Posterior vena cava (tissue), 2 donors: ENCODE measurements at places on chromosomes 7 and 10. TPM values are rescaled to one million over a fixed set of nuclear protein-coding genes. Genes with fewer than 3 reads are reported as not detected.

The SFRP4 gene
- 197 TPM for total RNA-seq

- DNase-seq, result no peak
These were observed 380.7 kb downstream of the RPS24 start for GRCh38 chr10:78414380-78414779.

GRCh38 chr7:73482746-73483145, 39.3 kb downstream of the BAZ1B start:
- DNase-seq, result no peak

DNA sequence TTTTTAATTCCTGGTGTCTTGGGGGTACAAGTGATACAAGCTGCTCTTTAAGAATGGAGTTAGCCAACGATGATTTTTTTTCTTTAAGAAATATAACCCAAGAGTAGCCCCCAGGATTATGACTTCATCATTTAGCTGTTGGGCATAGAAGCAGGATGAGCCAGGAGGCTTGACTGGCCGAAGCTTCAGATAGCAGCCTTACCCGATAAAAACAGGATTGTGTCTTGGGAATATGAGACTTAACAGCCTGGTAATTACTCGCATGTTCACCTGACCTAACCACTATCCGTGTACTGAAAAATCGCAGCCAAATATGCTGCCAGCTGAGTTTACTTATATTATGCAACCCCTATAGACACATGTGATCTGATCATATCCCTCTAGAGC, 346.0 kb upstream of the BMPER start:
- DNase-seq, result no peak

DNA sequence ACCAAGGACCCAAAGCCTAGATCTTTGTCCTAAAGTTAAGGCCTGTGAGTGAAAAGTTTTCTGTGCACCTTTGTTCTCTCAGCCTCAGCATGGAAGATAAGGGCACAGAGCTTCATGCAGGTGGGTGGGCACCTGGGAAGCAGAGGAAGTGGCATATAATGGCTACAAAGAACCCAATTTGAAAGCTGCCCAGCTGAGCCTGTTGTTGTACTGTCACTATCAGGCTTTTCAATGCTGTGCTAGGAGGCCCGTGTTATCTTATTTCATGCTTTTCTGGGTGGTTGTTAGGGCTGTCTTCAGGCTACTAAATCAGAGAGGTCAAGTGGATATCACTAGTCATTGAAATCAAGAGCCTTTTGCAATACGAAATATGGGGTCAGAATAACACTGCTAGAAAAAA, 443.8 kb downstream of the SORCS1 start:
- no peak for DNase-seq
